SHP77 (cell line): ENCODE measurements at places on chromosomes 12 and 14.

- peak; percentile 62 for DNase-seq
Measured at GRCh38 chr14:54902521-54903420, at the start of gene GCH1. TSS of gene GCH1 (minus strand) at chr14:54902826. CDS start at chr14:54902663, 163 bp downstream.

DNA sequence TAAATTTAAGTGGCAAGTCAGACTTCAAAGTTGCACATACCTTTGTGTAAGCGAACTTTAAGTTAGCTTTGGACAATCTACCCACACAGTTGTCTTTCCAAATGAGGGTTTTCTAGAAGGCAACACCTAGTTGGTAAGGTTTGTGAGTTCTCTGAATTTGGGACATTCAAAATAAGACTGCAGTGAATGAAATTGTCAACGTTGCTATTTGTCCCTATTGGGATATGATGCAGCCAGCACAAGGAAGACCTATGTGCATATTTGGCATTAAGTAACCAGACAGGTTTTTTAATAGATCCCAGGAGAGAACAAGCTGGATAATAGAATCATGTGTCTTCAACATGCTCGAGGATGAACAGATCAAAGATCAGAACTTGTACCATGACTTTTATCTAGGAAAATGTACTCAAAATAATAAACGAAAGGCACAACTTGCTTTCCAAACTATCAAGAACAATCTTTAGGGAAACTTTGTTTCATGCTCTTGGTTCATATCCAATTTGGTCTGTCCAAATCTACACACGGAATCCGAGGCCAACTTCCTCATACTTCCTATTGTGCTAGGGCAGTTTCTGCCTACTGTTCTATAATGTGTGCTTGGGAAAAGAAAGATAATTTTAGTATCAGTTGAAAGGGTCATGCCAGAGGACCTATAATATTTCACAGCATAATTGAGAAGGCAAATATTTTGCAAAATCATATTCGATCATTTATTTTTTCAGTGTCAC, 284.2 kb upstream of the SOX5 start:
- DNase-seq, result no peak

- DNase-seq, result no peak
Measured at GRCh38 chr14:54310151-54310850, 86.5 kb upstream of the CDKN3 start.

GRCh38 chr12:26195641-26196420, 458 bp downstream of the SSPN start:
- DNase-seq, result no peak

- DNase-seq, result no peak
Measured at GRCh38 chr12:106690569-106691305, 83.7 kb upstream of the RIC8B start.

DNA sequence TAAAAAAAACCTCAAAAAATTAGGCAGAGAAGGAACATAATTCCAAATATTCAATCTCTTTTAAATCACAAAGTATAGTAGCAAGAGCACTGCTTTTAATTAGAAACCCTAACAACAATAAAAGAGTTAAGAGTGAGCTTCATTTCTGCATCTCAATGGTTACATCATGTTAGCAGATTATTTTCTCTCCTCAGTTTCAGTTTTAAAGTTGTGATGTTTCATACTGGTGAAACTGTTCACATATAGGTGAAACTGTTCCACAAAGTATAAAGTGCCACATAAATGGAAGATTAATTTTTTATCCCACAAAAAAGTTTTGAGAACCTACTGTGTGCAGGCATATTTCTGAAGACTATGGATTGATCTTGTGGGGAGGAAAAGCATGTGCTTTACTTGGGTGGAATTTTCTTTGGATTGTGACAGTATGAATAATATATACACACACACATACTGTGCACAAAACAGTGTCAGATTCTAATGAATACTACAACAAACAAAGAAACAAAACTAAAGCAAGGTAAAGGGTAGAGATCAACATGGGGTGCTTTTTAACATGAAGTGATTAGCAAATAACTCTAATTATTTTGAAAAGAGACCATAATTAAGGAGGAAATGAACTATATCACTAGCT, 17.1 kb downstream of the LUM start:
- DNase-seq, result no peak

- peak; percentile 1 for DNase-seq
Measured at GRCh38 chr12:42326541-42327226, 717 bp downstream of the PPHLN1 start.

DNA sequence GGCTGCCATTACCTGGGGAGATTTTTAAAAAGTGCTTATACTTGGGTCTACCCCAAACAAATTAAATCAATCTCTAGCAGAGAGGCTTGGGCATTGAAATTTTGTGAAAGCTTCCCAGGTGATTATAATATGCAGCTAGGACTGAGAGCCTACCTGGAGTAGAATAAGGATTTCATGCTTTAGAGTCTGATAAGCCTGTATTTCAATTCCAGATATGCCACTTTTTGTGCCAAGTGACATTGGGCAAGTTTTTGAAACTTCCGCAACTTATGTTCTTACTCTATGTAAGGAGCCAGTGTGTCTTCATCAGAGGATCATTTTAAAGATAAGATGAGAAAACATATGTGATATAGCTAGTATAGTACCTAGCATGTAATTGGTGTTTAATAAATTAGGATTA, 159.8 kb upstream of the LRIG3 start:
- DNase-seq, result no peak

- no peak for DNase-seq
Measured at GRCh38 chr12:57826966-57827365, 8.4 kb upstream of the AVIL start.

GRCh38 chr12:94990222-94990621, 13.3 kb downstream of the NDUFA12 start:
- no peak for DNase-seq

DNA sequence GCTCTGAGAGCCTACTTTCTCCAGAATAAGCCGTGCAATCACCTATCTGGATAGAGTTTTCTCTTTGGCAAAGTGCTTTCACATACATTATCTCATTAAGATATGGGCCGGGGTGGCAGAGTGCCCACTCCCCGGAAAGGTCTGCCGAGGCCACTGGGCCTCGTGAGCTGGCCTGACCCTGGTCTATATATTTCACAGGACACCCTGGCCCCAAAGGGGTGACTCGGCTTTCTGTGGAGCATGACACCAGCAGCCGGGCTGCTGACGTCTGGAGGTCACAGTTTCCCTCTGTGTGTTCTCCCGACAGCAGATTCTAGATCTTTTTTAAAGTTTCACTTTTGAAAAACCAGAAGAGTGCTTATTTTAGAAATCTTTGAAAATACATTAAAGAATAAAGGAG, 27.9 kb upstream of the ATP2A2 start:
- no peak for DNase-seq

DNA sequence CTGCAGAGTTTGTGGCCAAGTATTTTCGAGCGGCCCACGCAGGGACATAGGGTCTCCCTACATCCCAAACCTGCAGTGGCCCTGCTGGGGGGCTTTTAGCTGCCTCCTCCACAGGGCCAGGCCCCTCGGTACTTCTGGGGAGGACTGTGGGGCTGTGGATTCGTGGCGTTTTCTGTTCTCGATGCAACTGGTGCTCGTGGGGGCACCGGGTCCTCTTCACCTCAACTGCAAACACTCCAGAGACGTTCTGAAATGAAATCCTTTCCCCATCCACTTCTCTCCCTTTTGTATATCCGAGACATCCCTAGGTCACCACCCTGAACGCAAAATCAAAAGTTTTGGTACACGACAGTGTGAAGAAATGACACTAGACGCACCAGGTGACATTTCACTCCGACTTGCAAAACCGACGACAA, 2.3 kb downstream of the RFX4 start:
- no peak for DNase-seq

- no peak for DNase-seq
Measured at GRCh38 chr14:69204753-69205152, 13.5 kb downstream of the EXD2 start.

- peak; percentile 41 for DNase-seq
Measured at GRCh38 chr12:118714051-118714460, 267.3 kb upstream of the SRRM4 start.

DNA sequence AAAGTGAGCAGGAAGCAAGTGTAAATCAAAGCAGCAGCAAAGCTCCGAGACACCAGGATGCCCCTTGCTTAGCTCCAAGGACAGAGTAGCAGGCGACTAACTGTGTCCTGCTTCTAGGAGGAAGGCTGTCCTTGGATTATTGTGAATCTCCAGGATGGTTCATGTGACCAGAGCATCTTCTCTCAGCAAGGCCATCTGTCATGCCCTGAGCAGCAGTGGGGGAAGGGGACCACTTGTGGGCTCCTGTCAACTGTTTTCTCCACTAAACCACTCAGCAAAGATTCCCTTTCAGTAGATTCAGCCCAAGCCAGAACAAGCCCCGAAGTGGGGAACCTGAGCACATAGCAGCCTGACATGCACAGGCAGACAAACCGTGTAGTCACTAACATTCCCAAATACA, 19.4 kb downstream of the MAP3K9 start:
- no peak for DNase-seq

DNA sequence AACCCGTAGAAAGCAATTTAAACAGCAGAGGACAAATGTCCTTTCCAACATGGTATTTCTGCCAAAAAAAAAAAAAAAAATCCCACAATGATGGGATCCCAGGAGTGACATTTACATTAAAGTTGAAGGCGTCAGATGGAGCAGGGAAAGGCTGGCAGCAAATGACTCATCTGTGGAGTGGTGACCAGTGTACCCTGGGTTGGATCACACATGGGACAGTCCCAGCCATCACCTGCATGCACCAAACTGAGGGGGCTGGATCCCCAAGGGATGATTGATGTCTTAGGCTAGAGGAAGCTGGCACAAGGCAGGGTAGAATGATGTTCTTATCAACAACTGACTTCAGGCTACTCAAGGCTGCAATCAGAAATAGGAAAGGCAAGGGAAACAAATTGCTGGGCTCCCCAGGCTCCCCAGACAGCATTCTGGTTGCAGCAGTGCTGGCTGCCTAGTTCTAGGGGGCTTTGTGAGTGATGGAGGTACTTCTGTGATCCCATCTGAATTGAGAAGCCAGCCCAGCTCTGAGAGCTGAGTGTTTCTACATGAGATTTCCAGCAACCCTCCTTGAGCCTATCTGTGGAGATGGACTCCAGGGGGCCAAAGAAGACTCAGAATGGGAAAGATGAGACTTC, 117.9 kb downstream of the DPF3 start:
- no peak for DNase-seq

DNA sequence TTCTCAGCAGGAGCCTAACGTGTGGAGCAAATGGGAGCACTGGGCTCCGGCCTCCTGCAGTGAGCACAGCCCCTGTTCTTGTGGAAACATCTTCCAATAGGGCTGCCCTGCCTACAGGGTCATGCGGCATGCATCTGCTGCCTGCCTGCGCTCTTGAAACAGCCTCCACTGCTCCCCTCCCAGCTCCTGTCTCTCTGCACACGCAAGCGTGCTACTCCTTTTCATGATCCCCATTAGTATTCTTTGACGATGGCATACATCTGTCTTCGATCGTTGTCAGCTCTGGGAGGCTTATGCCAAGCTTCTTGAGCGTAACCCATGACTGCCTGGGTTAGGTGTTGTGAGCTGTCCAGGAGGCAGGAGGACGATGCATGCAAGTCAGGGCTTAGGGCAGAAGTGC, 23.1 kb downstream of the NTF3 start:
- no peak for DNase-seq

DNA sequence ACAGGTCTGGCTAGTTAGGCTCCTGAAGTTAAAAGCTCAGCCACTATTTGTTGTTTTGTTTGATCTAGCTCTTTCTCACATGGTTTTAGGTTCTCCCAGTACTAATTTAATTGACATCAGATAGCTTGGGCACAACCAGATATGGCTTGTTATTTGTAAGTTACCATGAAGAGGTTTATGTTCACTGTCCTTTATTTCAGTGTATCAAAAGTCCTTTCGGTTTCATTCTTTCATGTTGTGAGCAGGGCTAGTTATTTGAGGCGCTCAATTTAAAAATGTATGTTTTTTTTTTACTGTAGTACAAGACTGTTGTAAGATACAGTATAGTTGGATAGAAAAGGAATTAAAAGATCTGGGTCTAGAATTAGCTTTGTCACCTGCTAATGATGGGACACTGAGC, 7.0 kb downstream of the GPX2 start:
- DNase-seq, result no peak
